T-helper 17 cell (primary cell): ENCODE measurements at places on chromosomes 2 and 18. TPM values are rescaled to one million over a fixed set of nuclear protein-coding genes. Genes with fewer than 3 reads are reported as not detected.

SNORC gene
- 1.0 TPM for total RNA-seq

ITGB6 gene
- not detected for total RNA-seq

DNA sequence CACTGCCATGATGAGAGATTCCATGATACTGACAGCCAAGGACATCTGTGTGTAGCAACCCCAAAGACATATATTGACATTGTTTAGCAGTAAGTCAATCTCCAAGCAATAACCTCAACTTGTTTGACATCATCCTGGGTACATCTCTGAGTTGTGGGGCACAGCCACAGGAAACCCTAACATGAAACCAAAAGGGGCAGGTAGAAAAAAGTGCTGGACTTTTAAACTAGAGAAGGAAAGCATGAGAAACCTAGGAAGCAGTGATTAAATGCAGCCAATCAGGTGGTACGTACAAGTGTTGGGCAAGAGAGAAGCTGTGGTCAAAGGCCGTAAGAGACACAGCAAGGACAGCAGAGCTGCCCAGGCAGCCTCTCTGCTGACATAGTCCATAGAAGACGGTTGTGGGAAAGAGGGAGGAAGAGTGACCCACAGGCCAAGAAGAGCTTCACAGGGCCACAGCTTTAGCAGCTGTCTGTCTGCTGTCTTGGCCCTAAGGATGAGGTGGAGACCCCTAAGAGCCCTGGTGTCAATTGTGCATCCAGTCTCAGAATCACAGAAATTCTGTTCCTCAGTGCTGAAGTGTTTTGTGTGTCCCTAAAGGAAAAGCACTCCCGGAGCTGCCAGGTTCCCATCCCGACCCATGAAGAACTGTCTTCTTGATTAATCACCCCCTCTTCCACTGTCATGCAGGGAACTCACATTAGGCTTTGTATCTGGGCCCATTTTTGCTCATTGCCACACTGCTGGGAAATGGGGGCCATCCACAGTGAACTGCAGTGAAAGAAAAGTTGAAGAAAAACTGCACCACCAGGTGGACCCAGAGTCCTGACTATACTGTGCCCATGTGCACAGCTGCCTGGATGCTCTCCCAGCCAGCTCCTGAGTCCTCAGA is 25.4 kb upstream of the CHN1 start:
- no peak for DNase-seq
- peaks cover 5% of the 10 kb centered on the region for H3K27me3 ChIP-seq
- H3K27ac ChIP-seq: no peak overlapping the region
- no peaks in the 10 kb centered on the region for H3K36me3 ChIP-seq
- peaks cover under 1% of the 10 kb centered on the region for H3K4me1 ChIP-seq
- no peak overlapping the region for H3K4me3 ChIP-seq

- peaks cover 2% of the 10 kb centered on the region for H3K36me3 ChIP-seq
- H3K27me3 ChIP-seq: peaks cover 26% of the 10 kb centered on the region
- peaks cover 5% of the 10 kb centered on the region for H3K4me1 ChIP-seq
- DNase-seq: no peak
Measured at GRCh38 chr2:168343586-168343985, 96.2 kb upstream of the STK39 start.

DNA sequence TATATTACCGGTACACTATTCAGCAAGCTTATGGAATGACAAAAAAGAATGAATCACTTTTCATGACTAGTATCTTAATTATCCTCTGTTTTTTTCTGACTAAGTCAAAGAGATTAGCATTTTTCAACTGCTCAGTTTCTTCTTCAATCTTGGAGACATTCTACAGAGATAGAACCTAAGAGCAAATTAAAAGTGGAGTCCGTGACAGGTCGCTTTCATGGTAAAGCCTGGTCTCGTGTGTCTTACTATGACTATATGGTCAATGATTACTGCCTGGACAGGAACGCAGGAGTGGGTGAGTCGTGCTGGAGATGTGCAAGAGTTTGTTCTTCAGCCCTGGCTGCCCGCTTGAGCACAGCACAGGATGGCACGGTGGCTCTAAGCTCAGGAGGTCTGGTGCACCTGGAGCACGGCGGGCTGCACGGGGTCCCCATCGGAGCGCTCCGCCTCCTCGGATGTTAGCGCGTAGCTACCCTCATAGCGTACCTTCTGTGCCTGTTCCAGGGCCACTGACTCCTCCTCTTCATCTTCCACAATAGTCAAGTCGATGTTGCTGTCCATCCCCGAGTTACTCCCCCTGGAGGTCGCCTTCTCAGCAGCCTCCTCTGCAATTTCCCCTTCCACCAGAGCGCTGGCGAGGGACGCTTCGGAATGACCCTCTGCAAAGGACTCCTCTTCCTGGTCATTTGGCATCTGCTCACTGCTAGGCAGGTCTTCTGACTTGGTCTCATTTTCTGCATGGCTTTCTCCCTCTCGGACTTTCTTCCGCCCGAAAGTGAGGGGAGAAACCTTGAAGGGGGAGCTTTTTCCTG is 11.1 kb downstream of the CAVIN2 start:
- peaks cover 57% of the 10 kb centered on the region for H3K27me3 ChIP-seq
- DNase-seq: no peak
- H3K4me1 ChIP-seq: peaks cover 6% of the 10 kb centered on the region
- peaks cover 2% of the 10 kb centered on the region for H3K36me3 ChIP-seq

DNA sequence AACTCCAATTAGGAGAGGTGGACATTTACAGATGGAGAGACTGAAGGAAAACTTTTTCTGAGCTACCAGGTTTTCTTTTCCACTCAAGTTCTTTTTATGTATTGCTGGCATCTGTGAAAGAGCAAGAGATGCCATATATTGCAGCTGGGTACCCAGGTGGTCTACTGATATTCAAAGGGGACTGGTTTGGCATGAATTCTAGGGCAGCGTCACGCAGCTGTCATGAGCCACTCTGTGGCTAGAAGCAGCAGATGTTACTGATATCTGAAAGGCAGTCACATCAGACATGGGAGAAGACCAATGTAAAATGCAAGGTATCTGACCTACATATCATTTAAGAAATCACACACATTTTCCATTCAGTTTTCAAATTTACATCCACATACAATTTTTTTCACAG is 408.8 kb downstream of the GALNT13 start:
- DNase-seq: no peak
- H3K4me1 ChIP-seq: no peaks in the 10 kb centered on the region
- H3K27ac ChIP-seq: no peak overlapping the region
- no peaks in the 10 kb centered on the region for H3K27me3 ChIP-seq
- no peaks in the 10 kb centered on the region for H3K36me3 ChIP-seq
- no peak overlapping the region for H3K4me3 ChIP-seq

GRCh38 chr2:133908171-133908570 is 339.9 kb upstream of the NCKAP5 start:
- peaks cover 4% of the 10 kb centered on the region for H3K36me3 ChIP-seq
- H3K27ac ChIP-seq: no peak overlapping the region
- DNase-seq: no peak

GRCh38 chr2:73208258-73208657 is 5.8 kb upstream of the SMYD5 start:
- no peak for DNase-seq
- H3K36me3 ChIP-seq: peaks cover 10% of the 10 kb centered on the region
- H3K27ac ChIP-seq: no peak overlapping the region
- peaks cover 13% of the 10 kb centered on the region for H3K4me1 ChIP-seq
- peaks cover 54% of the 10 kb centered on the region for H3K27me3 ChIP-seq
- H3K4me3 ChIP-seq: no peak overlapping the region

GRCh38 chr2:42456126-42456839 is 37.5 kb downstream of the KCNG3 start:
- peaks cover 2% of the 10 kb centered on the region for H3K36me3 ChIP-seq
- H3K4me1 ChIP-seq: no peaks in the 10 kb centered on the region
- H3K27me3 ChIP-seq: peaks cover 40% of the 10 kb centered on the region
- no peak overlapping the region for H3K4me3 ChIP-seq
- no peak overlapping the region for H3K27ac ChIP-seq

ING5 gene
- total RNA-seq: 50.2 TPM

- peaks cover 46% of the 10 kb centered on the region for H3K27me3 ChIP-seq
- H3K4me3 ChIP-seq: no peak overlapping the region
- H3K27ac ChIP-seq: no peak overlapping the region
Measured at GRCh38 chr2:216665242-216665641, 30.1 kb downstream of the IGFBP5 start.

CCL20 gene
- total RNA-seq: 24.3 TPM

RGPD6 gene
- 173 TPM for total RNA-seq

GRCh38 chr2:173150087-173150486 is 74.4 kb downstream of the MAP3K20 start:
- DNase-seq: no peak
- H3K27me3 ChIP-seq: peaks cover 7% of the 10 kb centered on the region
- H3K36me3 ChIP-seq: no peaks in the 10 kb centered on the region
- peaks cover 6% of the 10 kb centered on the region for H3K4me1 ChIP-seq
- no peak overlapping the region for H3K4me3 ChIP-seq
- H3K27ac ChIP-seq: no peak overlapping the region

DSC2 gene
- total RNA-seq: not detected
